ENCODE measurements at places on chromosomes 6 and 20.

- no peaks in the 10 kb centered on the region for H3K4me1 ChIP-seq
- H3K4me3 ChIP-seq, result no peak overlapping the region
- DNase-seq, result no peak
- H3K36me3 ChIP-seq, result peaks cover 2% of the 10 kb centered on the region
- peaks cover 36% of the 10 kb centered on the region for H3K27me3 ChIP-seq
These were observed 21.9 kb upstream of the SLC17A4 start for GRCh38 chr6:25732468-25733198.

DNA sequence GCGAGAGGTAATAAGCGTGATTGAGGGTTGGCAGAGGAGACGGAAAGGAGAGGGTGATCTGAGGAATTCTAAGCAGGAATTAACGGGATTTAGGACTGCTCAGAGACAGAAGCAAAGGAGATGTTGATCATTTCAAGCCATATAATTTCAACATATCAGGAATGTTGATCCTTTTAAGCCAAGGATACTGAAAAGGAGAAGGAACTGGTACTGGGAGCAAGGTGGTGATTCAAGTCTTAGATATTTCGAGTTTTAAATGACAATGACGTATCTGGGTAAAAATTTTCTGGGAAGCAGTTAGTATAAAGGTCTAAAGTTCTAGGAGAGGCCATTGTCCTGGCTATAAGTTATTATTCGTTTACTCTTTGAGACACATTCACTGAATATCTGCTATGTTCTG, 91.3 kb upstream of the OGFRL1 start:
- DNase-seq, result no peak
- H3K4me3 ChIP-seq, result no peak overlapping the region
- no peak overlapping the region for H3K27ac ChIP-seq
- no peaks in the 10 kb centered on the region for H3K36me3 ChIP-seq
- no peaks in the 10 kb centered on the region for H3K4me1 ChIP-seq

DNA sequence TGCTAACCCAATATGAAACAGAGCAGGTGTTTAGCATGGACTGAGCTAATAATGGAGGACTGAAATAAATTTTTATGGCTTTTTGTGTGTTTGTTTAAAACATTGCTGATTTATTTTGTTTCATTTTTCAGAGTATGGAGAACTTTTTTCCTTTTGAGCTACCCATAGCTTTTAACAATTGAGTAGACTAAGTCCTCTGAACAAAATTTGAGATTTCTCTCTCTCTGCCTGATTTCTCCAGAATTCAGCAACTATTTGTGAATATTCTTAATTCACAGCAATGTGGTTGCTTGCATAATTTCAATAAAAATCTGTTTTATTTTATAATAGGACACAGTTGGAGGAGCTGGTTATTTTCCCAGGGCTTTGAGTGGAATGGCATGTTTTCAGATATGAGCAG, 103.7 kb downstream of the TPBG start:
- H3K27me3 ChIP-seq, result no peaks in the 10 kb centered on the region
- H3K4me1 ChIP-seq, result no peaks in the 10 kb centered on the region
- DNase-seq, result no peak
- H3K36me3 ChIP-seq, result no peaks in the 10 kb centered on the region
- no peak overlapping the region for H3K27ac ChIP-seq
- no peak overlapping the region for H3K4me3 ChIP-seq

- no peak for DNase-seq
- no peaks in the 10 kb centered on the region for H3K27me3 ChIP-seq
- H3K36me3 ChIP-seq, result no peaks in the 10 kb centered on the region
- H3K4me3 ChIP-seq, result no peak overlapping the region
- H3K27ac ChIP-seq, result no peak overlapping the region
These were observed 106.1 kb downstream of the PSMB1 start for GRCh38 chr6:170446841-170447560.

- H3K4me1 ChIP-seq, result peaks cover 39% of the 10 kb centered on the region
- H3K4me3 ChIP-seq, result peak overlapping the region; percentile 88
- peaks cover 17% of the 10 kb centered on the region for H3K36me3 ChIP-seq
- peak overlapping the region; percentile 95 for H3K27ac ChIP-seq
- peak; percentile 90 for DNase-seq
- H3K27me3 ChIP-seq, result no peaks in the 10 kb centered on the region
These were observed 505 bp upstream of the WRNIP1 start for GRCh38 chr6:2764610-2765165.

- H3K4me3 ChIP-seq, result no peak overlapping the region
- H3K4me1 ChIP-seq, result no peaks in the 10 kb centered on the region
- no peak for DNase-seq
- H3K27me3 ChIP-seq, result no peaks in the 10 kb centered on the region
- no peaks in the 10 kb centered on the region for H3K36me3 ChIP-seq
These were observed 660.4 kb upstream of the SLC35B3 start for GRCh38 chr6:9095729-9096128.

DNA sequence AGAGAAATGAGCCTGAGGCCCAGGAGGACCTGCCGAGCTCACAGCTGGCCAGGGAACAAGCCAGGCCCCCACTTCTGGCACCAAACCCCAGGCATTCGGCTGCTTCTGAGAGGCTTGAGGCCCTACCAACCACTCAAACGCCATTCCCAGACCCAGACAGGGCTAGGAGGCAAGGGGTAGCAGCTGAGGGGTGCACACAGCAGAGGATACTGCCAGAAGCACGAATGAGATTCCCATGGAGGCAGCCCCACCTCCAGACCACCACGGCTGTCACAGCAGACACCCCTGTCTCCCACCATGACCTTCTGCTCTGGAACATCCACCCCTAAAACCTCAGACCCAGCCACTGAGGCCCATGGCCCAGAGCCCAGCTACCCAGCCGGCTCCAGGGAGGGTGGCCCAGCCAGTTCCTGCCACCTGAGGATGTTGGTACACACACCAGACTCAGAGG, 36.1 kb downstream of the NTSR1 start:
- H3K4me3 ChIP-seq, result no peak overlapping the region
- H3K4me1 ChIP-seq, result peaks cover 22% of the 10 kb centered on the region
- no peak for DNase-seq
- H3K27me3 ChIP-seq, result peaks cover 29% of the 10 kb centered on the region
- H3K36me3 ChIP-seq, result no peaks in the 10 kb centered on the region

DNA sequence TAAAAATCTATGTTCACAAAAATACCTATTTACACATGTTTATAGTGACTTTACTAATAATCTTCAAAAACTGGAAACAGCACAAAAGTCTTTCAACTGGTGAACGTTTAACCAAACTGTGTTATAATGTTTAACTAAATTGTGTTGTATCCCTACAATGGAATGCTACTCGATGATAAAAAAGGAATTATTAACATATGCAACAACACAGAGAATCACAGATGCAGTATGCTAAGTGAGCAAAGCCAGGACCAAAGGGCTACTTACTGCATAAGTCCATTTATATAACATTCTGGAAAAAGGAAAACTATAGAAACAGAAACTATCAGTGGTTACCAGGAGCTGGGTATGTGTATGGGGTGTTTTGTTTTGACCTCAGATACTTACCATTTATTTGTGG, 602.2 kb upstream of the BTBD3 start:
- DNase-seq, result no peak
- no peak overlapping the region for H3K4me3 ChIP-seq
- no peak overlapping the region for H3K27ac ChIP-seq
- H3K36me3 ChIP-seq, result no peaks in the 10 kb centered on the region
- no peaks in the 10 kb centered on the region for H3K27me3 ChIP-seq

GRCh38 chr20:23360531-23360930, 1.5 kb upstream of the GZF1 start:
- H3K4me1 ChIP-seq, result peaks cover 46% of the 10 kb centered on the region
- peaks cover 2% of the 10 kb centered on the region for H3K27me3 ChIP-seq
- peak overlapping the region; percentile 93 for H3K27ac ChIP-seq
- peak overlapping the region; percentile 82 for H3K4me3 ChIP-seq

- DNase-seq, result no peak
- H3K36me3 ChIP-seq, result no peaks in the 10 kb centered on the region
- H3K4me1 ChIP-seq, result no peaks in the 10 kb centered on the region
- H3K27ac ChIP-seq, result no peak overlapping the region
- no peak overlapping the region for H3K4me3 ChIP-seq
These were observed 26.2 kb upstream of the MLIP start for GRCh38 chr6:54085047-54085446.

DNA sequence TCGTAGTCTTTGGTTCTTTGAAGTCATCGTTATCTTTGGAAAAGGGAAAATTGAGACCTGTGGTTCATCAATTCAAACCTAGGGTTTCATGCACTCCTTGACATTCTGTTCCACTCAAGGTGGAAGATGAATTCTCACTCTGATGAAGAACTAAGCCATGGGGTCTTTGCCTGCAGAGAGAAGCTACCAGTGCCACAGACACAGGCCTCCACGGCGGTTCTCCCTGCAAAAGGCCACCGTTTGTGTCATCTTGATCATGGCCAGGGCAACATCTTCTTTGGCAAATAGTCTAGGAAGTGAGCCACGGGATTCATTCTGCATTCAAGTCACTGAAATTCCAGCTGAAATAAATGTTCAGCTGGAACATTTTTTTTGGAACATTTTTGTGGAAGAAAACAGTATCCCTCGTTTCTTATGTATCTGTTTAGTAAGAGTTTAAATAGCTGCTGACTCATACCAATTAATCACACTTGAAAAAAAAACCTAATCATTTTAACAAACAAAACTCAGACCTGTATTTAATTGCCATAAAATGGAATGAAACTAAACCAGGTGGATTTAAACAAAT, 206.0 kb upstream of the FOXQ1 start:
- no peak overlapping the region for H3K27ac ChIP-seq
- H3K27me3 ChIP-seq, result peaks cover 3% of the 10 kb centered on the region
- no peak overlapping the region for H3K4me3 ChIP-seq
- H3K36me3 ChIP-seq, result no peaks in the 10 kb centered on the region
- no peaks in the 10 kb centered on the region for H3K4me1 ChIP-seq

DNA sequence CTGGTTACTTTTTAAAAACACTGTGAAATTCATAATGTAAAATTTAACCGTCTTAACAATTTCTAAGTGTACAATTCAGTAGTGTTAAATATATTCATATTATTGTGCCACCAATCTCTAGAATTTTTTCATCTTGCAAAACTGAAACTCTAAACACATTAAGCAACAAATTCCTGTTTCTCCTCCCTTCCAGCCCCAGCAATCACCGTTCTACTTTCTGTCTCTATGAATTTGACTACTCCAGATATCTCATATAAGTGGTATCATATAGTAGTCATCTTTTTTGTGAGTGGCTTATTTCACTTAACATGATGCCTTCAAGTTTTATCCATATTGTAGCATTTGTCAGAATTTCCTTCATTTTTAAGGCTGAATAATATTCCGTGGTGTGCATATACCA, 44.7 kb downstream of the RSPH3 start:
- DNase-seq, result peak; percentile 58
- no peak overlapping the region for H3K27ac ChIP-seq
- H3K4me3 ChIP-seq, result no peak overlapping the region
- H3K27me3 ChIP-seq, result peaks cover 4% of the 10 kb centered on the region
- H3K36me3 ChIP-seq, result no peaks in the 10 kb centered on the region
- peaks cover 7% of the 10 kb centered on the region for H3K4me1 ChIP-seq

DNA sequence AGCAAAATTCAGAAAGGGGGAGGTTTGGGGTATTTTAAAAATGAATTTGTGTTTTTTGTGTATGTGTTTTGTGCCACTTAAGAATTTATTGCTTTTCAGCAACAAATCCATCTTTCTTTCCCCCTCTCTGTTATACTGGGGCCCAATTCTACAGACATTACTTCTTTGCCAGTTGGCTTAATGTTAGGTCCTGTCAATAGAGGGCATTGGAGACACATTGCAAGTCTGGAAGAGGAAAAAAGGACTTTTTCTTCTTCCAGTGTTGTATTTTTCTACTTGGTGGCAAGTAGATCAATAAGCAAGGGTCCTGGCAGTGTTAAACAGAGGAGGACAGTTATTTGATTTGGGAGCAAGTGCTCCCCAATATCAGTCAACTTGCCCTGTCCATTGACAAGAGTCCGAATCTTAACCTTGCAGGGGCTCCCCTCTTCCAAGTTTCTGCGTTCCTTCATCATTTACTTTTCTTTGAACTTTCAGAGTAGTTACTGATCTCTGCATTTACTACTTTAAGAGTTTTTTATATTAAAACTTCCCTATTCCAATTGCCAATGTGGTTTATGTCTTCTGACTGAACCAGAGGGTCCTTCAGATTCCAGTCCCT, 23.4 kb downstream of the SCML4 start:
- H3K4me3 ChIP-seq, result no peak overlapping the region
- H3K36me3 ChIP-seq, result peaks cover 1% of the 10 kb centered on the region
- no peak overlapping the region for H3K27ac ChIP-seq

GRCh38 chr6:38116248-38116647, 296.7 kb downstream of the ZFAND3 start:
- H3K4me1 ChIP-seq, result no peaks in the 10 kb centered on the region
- no peak overlapping the region for H3K4me3 ChIP-seq
- H3K36me3 ChIP-seq, result peaks cover 9% of the 10 kb centered on the region

DNA sequence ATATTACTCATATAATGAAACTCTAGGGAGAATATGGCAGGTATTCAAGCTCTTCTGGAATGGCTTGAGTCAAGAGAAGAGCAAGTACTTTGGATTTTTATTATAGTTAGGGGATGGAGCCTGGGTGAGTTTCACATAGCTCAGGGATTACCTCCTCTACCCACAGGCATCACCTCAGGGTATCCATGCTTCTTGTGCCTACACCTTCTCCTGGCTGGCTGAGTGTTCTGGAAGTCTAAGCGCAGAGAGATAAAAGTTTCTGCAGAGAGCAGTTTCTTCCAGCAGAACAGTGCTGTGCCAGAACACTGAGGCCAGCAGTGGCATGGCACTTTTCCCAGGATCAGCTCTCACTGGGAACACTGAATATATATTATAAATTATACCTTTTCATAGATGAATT, 199.7 kb upstream of the KCNQ5 start:
- no peaks in the 10 kb centered on the region for H3K4me1 ChIP-seq
- no peak overlapping the region for H3K4me3 ChIP-seq
- no peak for DNase-seq

DNA sequence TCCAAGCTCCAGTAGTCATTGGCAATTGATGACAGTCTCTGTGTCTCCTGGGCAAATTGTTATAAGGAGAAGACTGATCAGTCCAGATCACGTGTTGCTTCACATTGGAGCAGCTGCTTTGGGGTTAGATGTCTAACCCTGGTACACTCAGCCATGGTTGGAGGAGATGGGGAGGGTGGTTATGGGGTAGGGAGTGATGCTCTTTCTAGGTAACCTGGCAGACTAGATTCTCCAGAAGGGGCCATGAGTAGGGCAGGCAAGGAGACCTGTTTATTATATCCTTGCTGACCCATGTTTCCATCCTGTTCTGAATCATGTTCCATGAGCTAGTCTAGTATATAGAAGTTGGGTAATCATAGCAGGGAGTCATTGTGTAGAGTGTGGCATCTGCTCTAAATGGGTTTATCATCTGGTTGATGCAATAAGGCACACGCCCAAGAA, 50.8 kb upstream of the BACH2 start:
- peaks cover 35% of the 10 kb centered on the region for H3K4me1 ChIP-seq
- no peak overlapping the region for H3K4me3 ChIP-seq
- DNase-seq, result no peak
- peaks cover 12% of the 10 kb centered on the region for H3K27me3 ChIP-seq
- H3K36me3 ChIP-seq, result peaks cover 5% of the 10 kb centered on the region
- H3K27ac ChIP-seq, result peak overlapping the region; percentile 80

- H3K4me1 ChIP-seq, result no peaks in the 10 kb centered on the region
- no peak overlapping the region for H3K4me3 ChIP-seq
- DNase-seq, result no peak
- H3K36me3 ChIP-seq, result no peaks in the 10 kb centered on the region
These were observed 220.7 kb upstream of the DEFB112 start for GRCh38 chr6:50270415-50270814.

All from activated CD4-positive, alpha-beta T cell treated with anti-CD3 and anti-CD28 coated beads, Interleukin-2, amount 10 ng/mL, durations not matched to agents 24 days and 14 days (primary cell).